ENCODE measurements at places on chromosomes 3 and 15.

GRCh38 chr15:74794248-74794969, 12.5 kb downstream of the CSK start:
- no peak for DNase-seq

DNA sequence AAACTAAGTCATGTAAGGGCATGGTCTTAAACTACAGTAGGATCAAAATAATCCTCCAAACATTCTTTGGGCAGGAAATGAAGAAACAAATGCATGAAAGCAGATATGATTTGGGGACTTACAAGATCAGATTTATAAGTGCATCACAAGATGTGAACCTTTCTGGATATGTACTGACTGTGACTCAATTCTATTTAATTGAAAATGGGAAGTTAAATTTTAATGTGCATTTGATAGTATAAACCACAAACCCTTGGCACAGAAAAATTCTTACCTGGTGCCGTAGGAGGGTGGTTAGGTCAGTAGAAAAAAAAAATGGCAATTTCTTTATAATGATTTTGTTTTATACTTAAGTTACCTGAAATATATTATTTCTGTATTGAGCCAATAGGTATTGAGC, 262.5 kb upstream of the TGFBR2 start:
- DNase-seq, result no peak

DNA sequence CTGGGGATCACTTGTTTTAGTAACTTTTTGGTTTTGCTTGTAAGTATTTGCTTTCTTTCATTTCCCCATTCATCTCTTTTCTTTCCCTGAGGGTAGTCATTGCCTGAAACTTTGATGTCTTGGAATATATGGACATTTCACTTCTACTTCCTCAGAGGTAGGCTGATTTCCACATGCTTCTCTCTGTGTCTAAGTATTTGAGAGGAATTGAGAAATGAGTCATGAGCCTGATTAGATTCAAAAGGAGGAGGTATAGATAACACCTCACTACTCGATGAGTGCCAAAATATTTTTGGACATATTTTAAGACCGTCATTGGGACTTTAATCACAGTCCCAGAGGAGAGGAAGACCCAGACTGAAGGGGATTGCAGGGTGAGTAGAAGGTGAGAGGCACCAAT, 480.1 kb upstream of the SGO1 start:
- DNase-seq, result no peak

GRCh38 chr3:16290007-16290826, 25.2 kb downstream of the OXNAD1 start:
- DNase-seq, result peak; percentile 27

Data from AG09319 (cell line).